ENCODE measurements at places on chromosomes 7 and 10.

DNA sequence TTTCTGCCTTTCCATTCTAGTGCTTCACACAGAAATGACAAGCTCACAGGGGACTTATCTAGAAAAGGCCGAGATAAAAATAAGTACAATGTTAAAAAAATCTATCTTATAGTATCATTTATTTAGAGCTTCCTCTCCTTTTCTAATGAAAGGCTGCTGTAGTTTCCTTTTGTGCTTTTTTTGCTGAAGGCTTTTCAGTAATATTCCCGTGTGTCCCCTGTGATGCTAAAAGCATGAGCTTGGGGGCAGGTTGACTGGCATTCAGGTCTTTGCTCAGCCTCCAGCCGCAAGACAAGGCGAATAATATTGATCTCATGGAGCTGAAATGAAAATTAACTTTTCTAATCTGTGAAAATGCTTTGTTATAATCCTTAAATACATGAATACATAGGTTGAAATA lies 143.0 kb downstream of the ST7 start:
- no peak for DNase-seq

DNA sequence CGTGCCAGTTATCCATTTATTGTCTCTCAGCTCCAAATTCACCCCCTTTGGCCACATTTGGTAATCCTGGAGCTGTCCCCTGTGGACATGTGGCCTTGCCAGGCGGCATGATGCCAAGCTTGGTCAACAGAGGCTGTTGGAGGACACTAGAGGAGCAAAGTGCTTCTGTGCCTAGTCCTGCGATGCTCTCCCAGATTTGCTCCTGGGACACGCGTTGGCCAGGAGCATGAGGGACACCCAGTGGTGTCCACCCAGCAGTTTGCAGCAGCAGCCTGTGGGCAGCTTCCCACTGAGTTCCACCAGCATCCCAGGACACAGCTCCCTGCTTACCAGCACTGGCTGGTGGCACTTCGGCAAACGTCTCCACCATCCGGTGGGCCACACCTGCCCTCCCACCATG lies 55.5 kb upstream of the STEAP1B start:
- no peak for DNase-seq

DNA sequence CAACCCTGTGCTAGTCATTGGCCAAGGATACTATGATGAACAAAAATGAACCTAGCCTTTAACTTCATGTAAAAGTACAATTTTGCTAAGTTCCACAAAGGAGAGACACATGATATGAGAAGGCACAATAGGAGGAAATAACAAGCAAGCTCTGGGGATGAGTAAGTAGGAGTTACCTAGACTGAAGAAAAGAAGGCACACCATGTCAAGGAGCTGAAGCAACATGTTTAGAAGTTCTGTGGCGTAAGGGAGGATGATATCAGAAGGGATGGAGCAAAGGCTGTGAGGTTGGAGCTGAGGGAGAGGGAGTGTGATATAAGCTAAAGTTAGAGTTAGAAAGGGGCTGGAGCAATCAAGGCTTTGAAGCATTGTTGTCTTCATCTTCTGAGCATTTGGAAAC lies 25.6 kb downstream of the KIFBP start:
- DNase-seq = no peak

- no peak for DNase-seq
Measured at GRCh38 chr10:11684717-11685645, 57.2 kb upstream of the ECHDC3 start.

DNA sequence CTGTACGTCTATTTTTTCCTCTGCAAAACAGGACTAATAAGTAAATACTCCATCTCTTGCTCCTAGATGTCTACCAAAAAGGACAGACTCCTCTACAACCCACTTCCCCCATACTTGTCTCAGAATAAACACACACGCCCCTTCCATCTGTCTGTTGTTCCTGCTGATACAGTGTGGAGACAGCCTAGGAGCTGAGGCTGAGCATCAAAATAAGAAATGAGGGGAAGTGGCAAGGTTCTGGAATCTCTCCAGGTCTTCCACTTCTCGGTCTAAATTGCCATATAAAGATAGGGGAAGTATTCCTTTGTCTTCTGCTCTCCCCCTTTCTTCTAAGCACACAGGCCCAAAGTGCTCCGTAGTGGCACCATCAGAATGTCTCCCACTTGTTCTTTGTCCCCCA lies 30.8 kb upstream of the VSIR start:
- DNase-seq = no peak

DNA sequence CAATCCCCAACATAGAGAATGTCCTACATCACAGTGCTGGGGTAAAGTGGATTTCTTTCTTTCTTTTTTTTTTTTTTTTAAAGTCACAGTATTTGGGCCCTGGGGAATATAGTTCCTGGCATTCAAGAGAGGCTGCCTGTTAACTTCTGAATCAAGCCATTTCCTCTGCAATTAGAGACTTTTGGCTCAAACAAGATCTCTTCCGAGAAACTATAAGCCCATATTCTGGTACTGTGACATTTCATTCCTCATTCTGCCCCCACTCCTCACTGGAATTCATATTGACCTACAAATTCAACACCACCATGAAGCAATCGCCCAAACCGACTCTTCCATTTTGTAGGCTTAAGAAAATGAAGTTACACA lies 187.4 kb downstream of the PHTF2 start:
- DNase-seq = no peak

DNA sequence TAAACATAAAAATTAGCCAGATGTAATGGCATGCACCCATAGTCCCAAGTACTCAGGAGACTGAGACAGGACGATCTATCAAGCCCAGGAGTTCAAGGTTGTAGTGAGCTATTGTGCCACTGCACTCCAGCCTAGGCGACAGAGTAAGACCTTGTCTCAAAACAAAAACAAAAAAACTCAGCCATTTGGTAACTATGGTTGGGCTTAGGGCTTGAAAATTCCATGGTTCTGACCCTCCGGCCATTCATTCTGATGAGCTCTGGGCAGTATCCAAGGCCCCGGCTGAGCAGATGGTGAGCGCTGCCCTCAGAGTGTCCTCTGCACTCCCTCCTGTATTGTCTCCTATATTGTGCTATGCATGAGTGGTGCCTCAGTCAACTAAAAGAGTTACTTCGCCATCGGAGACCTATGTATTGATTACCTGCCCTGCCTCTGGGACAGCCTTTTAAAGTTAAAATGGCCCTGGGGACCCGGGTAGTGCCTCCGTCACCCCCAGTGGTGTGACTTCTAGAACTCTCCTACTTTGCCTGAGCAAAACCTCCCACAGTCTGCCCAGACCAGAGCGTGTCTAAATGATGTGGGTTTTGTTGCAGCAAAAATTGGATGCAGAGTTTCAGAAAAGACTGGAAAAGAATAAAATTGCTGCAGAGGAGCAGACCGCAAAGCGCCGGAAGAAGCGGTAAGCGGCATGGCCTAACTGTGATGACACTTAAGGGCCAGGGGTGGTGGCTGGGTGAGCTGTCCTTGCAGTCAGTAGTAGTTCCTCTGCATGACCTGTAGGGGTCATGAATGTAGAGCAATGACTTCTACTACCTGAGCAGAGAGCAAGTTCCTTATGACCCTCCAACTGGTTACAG lies 8.1 kb downstream of the PRKRIP1 start:
- no peak for DNase-seq

DNA sequence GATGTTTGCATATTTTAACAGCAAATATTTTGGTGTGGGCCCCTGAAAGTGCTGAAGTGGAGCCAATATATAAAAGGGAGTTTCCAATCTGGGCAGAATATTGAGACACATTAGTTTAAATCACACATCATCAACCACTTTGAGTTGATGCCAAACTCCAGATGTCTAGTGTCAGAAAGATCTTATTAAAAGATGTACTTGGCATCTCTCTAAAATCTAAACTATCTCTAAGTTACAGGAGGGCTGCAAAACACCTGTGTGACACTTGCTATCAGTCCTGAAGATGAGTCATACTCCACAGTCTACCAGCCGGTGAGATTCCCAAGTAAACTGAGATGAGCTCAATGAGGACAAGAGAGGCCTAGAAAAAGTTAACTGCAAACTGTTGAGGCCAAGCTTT lies 11.4 kb downstream of the JAZF1 start:
- DNase-seq = no peak

DNA sequence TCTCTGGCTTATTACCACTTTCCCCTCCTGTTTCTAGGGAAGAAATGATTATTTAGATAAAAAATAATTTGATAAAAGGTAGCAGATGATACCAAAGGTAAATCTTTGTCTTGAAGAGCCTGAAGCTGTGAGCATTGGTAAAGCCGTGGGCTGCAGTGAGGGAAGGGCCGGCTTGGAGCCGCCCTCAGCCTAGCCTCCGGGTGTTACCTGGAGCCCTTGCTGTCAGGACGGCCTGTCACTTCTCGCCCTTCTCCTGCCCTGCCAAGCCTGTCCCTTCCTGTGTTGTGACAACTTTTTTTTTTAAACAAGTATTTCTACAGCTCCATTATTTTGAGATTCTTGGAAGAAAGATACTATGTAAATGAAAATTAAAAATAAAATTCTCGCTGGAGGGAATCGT lies 7.0 kb downstream of the CUX1 start:
- no peak for DNase-seq

DNA sequence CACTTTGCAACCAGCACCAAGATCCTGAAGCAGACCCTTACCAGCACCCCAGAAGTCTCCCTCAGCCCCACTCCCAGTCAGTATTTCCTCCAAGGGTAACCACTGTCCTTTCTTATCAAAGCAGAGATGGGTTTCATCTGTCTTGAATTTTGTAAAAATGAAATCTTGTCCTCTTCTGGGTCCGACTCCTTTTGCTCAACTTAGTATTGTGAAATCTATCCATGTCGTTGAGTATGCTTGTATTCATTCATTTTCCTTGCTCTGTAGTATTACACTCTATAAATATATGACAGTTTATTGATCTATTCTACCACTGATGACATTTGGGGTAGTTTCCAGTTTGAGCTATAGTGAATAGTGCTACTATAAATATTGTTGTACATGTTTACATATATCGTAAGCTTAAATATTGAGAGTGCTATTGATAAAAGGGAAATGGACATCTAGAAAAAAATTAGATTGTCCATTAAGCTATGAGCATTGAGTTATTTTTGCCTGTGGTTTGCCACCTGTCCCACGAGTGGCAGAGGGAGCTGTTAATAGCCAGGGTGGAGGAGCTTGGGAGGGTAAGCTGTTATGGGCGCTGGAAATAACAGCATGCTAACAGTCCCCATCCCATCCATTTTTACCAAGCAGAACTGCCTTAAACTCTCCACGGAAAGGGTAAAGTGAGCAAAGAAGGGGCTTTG lies 36.5 kb downstream of the AIFM2 start:
- no peak for DNase-seq

DNA sequence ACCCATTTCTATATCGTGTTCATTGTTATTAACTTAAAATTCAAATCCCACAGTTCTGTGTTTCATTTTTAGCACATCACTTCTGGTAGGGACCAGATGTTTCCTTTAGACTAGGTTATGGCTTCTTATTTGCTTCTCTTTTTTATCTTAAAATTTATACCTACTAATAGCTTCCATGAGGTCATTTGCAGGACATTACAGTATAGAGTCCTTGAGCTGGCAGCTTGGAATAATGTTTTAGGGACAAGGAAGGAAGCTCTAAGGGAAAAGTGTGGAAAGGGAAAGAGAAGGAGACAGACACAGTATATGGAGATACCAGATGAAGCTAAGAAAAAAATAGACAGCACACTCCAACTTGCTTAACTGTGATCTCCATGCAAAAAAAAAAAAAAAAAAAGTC lies 48.8 kb upstream of the CD36 start:
- DNase-seq = no peak

- no peak for DNase-seq
Measured at GRCh38 chr10:36198322-36198721, 556.2 kb upstream of the FZD8 start.

- no peak for DNase-seq
Measured at GRCh38 chr10:98778277-98778759, 331.6 kb upstream of the HPS1 start.

DNA sequence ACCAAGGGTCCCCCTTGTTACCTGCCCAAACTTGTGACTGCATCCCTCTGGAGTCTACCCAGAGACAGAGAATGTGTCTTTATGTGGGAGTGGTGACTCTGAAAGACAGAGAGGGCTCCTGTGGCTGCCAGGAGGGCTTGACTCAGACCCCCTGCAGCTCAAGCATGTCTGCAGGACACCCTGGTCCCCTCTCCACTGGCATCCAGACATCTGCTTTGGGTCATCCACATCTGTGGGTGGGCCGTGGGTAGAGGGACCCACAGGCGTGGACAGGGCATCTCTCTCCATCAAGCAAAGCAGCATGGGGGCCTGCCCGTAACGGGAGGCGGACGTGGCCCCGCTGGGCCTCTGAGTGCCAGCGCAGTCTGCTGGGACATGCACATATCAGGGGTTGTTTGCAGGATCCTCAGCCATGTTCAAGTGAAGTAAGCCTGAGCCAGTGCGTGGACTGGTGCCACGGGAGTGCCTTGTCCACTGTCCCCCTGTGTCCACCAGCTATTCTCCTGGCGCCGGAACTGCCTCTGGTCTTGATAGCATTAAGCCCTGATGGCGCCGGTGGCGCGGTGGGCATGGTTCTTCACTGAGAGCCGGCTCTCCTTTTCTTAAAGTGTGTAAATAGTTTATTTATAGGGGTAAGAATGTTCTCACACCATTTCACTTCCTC lies 19.4 kb upstream of the SH2D4B start:
- no peak for DNase-seq

DNA sequence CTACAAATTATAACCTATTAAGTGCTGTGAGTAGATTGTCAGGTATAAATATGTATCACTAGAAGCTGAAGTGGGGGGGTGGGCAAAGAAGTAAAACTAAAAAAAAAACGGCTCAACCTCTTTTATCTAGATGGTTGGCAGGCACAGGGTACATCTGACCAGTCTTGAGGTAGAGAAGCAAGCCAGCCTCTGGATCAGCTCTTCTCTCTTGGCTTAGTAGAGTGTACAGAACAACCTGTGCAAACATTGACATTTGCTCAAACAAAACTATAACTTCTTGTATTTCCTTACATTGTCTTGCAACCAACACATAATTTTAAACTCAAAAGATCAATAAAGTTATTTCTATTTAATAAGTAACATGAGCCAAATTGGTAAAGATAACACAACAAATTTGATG lies 25.6 kb downstream of the DNA2 start:
- no peak for DNase-seq

DNA sequence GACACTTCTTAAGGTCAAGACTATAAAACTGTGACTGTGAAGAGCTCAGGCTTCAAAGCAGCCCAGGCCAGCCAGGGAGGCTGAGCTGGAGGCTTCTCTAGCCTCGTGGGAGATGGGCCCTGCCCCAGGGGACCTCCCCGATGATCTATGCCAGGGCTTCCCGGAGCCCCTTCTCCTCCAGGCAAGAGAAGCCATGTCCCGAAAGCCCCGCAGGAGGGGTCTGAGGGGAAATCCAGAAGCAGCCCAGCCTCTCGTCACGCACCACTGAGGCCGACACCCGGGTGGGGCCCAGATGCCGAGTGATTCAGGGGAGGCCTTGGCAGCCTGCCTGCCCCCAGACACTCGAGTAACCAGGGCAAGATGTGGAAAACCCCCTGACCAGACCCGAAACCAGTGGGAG lies 63.7 kb downstream of the PROSER2 start:
- DNase-seq = no peak

All from T1000 (cell line).